CD4-positive, alpha-beta T cell treated with Interleukin-17A for 1 hour (primary cell): ENCODE measurements at places on chromosomes 3 and 15.

DNA sequence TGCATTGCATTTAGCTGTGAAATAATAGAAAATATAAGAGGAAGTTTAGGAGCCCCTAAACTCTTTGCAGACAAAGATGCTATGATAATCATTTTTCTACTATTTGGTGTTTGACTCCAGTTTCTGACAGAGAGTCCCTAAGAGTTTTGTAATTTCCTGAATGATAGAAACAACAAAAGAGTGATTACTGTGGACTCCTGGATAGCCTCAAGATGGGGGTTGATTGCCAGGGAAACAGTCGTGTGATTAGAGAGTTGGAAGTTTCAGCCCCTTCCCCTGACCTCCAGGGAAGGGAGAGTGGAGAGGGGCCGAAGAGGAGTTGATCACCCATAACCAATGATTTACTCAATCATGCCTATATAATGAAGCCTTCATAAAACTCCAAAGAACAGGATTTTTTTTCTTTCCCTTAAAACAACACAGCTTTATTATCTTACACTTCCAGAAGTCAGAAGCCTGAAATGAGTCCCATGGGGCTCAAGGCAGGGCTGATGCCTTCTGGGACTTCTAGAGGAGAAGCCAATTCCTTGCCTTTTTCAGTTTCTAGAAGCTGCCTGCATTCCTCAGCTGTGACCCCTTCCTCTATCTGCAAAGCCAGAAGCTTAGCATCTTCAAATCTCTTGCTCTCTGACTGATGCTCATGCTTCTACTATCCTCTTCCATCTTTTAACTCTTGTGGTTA is 292.3 kb upstream of the ZPLD1 start:
- no peak for DNase-seq

GRCh38 chr3:123080864-123081562 is 14.2 kb downstream of the PDIA5 start:
- no peak for DNase-seq

DNA sequence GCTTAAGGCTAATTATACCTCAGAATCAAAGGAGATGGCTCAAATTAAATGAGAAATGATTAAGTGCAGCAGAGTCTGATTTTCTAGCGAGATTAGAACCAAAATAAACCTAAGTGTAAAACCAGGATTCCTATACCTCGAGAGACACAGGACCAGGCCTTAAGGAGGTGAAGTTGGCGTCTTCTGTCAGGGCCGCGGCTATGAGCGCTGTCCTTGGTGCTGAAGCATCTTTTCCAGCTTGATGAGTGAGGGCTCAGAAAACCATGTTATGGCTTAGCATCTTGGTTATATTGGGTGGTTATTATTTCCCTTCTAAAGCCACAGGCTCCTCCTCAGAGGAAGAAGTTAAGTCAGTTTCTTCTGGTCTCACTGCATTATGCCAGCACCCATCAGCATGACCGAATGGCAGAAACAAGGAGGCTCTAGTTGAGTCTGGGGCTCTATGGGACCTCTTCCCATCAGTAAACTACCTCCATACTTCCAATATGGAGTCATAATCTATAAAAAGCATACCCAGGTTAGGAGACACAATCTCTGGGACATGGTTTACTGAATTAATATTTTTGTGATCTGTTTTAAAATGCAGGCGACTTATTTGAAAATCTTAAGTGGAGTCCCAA is 120.1 kb upstream of the NMNAT3 start:
- no peak for DNase-seq

- DNase-seq: no peak
These were observed 384.3 kb downstream of the ROBO1 start for GRCh38 chr3:79383402-79384012.

DNA sequence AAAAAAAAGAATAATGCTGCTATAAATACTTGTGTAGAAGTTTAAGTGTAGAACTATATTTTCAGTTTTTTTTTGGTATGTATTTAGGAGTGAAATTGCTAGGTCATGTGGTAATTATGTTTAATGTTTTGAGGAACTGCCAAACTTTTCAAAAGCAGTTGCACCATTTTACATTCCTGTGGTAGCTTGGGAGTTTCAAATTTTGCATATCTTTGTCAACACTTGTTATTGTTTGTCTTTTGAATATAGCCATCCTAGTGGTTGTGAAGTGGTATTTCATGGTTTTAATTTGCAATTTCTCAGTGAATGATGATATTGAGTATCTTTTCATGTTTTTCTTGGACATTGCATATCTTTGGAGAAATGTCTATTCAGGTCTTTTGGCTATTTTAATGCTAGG is 30.4 kb downstream of the SKIL start:
- no peak for DNase-seq

- peak; percentile 75 for DNase-seq
These were observed 62.5 kb downstream of the CBLB start for GRCh38 chr3:105806359-105806758.

DNA sequence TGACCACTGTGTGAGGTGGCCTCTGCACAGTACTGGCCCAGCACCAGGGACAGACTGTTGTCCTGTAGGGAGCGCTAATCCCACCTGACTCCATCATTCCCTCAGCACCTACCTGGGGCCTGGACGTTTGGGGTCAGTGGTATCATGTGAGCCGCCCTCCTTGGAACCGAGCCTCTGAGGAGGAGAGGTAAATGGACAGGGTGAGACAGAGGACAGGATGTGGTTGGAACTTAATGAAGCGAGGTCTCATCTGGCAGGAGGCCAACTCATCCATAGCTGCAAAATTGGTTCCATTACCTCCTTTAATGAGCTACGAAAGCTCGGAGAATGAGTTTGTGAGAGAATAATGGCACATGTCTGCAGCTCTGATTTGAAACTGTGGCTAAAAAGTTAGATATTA is 13.9 kb downstream of the MAPKAPK3 start:
- DNase-seq: no peak

DNA sequence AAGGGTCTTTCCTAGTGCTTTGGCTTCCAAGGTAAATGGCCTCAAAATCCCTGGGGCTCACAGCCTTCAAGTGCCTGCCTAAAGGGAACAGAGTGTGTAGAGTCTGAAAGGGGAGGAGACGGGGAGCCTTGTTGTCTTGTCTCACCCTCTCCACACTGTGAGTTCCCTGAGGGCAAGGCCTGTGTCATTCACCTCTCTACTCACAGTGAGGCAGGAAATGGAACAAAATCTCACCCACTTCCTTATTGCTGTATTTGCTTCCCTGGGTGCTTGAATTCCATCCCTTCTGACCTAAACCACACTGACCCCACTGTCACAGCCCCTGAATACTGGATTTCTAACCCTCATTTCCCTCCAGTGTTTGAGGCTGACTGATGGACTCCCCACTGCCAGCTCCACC is 197.5 kb downstream of the EPHB1 start:
- no peak for DNase-seq

- no peak for DNase-seq
These were observed 364.0 kb downstream of the CNTN6 start for GRCh38 chr3:1456781-1457311.

DNA sequence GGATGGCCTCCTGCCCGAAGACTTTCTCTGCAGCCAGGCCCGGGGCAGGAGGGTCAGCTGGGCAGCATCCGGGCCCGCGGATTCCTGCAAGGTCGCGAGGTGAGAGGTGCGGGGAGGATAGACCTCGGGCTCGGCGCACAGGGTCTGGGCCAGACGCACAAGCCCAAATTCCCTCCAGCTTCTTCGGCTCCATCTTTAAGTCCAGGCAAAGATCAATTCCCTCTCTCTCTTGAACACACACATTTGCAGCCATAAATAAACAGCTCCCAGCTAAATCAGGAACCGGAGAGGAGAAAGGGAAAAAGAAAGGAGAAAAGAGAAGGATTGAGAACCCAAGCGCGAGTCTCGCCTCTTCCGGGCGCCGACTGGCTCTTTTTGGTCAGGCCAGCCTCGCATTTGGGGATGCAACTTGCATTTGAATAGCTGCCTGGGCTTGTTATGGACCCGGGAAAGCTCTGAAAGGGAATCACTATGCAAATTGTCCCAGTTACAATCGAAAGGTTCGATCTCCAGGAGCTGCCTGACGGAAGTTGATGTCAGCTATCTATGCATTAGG is 14.5 kb upstream of the ONECUT1 start:
- no peak for DNase-seq

GRCh38 chr3:28243424-28244106 is 2.1 kb downstream of the CMC1 start:
- peak; percentile 45 for DNase-seq

DNA sequence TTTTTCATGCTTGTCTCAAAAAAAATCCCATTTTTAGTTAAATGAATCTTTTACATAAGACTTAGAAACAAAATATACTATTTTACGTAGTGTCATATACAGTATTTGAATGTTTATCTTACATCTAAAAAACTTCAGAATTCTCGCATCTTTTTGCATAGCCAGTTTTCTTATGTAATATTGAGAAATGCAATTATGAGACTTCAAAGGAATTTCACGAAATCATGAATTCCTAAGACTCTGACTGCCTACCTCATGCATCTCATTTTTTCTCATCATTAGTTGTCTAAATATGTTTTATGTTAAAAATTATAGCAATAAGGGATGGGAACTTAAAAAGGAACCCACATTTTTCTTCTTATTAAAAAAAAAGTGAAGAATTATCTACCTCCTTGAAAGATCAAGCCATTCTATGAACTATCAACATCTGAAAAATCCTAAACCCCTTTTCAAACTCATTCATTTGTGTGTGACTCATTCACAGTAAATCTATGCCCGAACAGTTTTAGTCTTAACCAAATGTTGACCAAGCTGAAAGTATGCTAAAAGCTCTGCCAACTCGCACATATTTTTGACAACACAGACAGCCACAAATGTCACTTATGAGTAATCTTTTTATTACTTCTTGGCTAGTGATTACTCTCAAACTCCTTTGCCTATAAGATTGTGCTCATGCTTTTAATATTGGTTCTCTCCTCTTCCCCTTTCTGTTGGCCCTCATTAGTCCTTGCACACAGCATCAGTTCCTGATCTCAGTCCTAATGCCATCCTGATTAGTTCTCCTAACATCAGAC is 115.9 kb downstream of the DCLK3 start:
- DNase-seq: no peak

DNA sequence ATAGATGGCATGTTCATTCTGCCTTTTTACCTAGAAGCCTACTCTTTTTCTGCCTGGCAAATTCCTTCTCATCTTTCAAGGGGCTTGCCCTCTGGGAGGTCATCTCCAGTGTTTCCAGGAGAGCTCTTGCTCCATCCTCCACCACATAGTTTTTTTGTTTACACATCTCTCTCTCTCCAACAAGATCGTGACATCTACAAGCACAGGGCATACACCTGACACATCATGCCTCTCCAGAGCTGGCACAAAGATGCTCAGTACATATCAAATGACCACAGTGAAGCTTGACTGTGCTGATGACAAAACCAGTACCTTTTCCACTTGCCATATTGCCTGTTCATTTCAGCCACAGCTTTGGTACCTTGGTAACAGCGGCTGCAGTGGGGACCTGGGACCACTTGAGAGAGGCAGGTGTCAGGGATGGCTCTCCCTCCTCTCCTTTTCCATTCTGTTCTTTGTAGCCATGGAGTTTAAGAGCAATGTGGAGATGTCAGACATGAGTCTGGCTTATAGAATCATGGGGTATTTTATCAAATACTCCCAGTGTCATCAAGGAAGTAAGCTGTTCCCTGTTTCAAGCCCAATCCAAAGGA is 15.4 kb downstream of the ALPK3 start:
- DNase-seq: no peak

DNA sequence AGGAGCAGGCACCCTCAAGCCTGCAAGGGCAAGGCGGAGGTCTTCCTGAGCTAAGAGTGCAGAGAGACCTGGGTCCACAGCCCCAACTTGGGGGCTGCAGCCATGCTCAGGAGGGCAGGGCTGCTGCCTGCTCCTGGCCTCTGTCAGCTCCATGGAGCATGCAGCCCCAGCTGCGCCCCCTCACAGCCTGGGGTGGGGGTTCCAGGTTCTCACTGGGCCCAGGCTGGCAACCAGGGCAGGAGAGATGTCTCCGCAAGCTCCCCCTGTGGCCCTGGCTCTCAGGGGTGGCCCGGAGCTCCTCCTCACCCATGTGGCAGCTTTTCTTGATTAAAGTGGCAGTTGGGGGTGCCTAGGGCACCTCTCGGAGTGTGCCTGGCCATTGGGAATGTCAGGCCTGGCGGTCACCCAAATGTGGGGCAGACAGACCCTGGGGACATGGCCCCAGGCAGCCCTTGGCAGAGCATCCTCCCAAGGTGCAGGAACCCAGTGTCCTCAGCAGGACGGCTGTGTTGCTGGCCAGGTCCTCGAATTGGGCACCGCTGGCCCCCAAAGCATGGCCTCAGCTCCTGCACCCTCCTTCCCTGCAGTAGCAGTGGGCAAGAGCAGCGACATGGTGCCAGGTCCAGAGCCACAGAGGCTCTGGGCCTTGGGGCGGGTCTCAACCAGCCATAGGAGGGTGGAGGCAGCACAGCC is 210.1 kb upstream of the MLF1 start:
- no peak for DNase-seq

DNA sequence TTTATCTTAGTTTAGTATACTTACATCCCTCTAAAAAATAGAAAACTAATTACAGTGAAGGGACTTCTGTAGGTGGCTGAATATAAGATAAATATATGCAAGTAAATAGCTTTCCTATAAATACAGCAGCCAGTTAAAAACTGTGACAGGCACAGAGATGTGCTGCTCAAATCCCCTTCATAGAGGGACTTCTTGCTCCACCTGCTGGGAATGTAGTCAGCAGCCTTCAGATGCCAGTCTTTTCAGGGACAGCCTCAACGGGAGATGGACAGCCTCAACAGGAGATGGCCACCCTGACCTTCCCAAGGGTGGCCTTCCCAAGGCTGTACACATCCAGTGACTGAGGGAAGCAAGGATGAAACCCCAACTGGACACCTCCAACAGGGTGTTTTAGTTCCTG is 15.7 kb upstream of the PRR23E start:
- no peak for DNase-seq

GRCh38 chr3:94303897-94304296 is 241.0 kb downstream of the NSUN3 start:
- no peak for DNase-seq

GRCh38 chr3:46833346-46834300 is 29.6 kb downstream of the MYL3 start:
- no peak for DNase-seq

GRCh38 chr3:107629566-107629965 is 106.8 kb downstream of the BBX start:
- no peak for DNase-seq

DNA sequence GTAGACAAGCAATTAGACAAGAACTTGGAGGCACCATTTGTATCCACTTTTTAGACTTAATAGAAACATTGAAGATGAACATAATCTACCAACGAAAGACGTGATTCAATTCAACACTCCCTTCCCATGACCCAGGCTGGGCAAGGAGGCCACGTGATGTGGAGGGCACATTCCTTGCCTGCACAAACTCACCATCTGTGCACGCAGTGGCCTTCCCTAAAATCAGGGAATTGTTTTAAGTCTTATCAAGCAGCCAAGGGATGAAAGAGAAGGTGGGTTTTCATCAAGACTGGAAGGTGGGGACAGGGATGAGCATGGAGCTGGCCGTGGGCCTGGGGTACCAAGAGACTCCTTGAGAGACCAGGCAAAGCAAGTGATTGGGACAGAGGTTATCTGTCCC is 13.5 kb downstream of the STARD5 start:
- no peak for DNase-seq

GRCh38 chr15:87477737-87478686 is 778.5 kb downstream of the NTRK3 start:
- no peak for DNase-seq
